ENCODE measurements at places on chromosomes 11 and 22.

DNA sequence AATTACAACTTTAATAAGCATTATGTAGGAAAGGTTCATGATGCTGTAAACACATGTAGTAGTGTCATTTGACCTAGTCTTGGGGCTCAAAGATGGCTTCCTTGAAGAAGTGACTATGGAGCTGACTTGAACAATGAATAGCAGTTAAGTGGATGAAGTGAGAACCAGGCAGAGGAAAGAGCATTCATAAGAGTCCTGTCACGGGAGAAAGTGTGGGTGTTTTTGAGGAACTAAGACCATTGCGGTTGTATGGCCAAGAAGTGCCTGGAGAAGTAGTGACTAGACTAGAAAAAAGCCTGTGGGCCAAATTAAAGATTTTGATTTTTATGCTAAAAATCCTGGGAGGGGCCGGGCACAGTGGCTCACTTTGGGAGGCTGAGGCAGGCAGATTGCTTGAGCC is 7.2 kb upstream of the IL18BP start:
- no peak for DNase-seq

DNA sequence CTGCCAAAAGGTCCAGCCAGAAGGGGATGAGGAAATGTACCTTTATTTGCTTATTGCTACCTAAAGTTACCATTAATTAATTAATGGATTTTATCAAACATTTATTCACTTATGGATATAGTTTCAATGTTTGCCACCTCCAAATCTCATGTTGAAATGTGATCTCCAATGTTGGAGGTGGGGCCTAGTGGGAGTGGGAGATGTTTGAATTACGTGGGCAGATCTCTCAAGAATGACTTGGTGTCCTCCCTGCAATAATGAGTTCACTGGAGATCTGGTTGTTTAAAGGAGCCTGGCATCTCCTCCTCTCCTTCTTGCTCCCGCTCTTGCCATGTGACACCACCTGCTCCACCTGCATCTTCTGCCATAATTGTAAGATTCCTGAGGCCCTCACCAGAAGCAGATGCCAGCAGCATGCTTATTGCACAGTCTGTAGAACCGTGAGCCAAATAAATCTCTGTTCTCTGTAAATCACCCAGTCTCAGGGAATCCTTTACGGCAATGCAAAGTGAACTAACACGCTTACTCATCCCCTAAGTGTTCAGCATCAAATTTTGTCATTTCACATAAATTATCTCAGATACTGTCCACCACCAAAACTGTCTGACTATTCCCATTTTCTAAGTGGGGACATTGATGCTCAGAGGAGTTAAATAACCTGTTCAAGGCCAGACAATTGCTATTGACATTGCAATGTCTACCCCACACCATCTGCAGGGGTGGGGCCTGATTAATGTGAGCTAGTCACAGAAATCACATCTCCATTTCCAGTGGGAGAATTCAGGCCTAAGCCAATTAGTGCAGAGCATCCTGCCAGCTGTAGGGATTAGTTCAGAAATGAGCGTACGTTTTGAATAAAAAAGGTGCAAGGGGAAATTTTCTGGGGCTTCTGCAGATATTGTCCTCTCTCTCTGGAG is 51.6 kb upstream of the SYN3 start:
- no peak for DNase-seq

DNA sequence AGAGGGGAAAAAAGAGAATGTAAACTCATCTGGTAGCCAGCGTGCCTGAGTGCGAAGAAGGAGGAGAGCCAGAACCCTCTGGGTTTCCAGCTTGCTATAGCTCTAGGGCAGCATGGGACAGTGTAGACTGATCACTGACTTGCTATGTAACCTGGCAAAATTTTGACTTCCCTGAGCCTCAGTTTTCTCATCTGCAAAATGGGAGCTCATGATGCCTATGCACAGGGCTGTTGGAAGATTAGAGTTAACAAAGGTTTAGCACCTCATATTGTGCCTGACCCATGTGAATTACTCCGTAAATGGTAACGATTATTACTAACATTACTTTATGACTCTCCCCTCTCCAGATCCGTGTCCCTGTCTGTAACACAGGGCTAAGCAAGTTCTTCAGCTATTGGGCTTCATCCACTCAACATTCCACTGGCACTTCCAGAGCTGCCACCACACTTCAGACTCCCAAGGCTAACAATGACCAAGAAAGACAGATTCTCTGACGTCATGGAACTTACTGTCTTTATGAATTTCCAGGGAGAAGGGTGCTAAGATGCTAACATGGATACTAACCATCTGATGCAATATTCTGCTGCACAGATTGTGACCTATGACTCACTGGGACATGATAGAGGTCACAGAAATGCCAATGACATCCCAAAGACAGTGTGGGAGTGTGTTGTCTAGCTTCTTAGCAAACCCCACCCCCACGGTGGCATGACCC is 195.2 kb downstream of the TRIM29 start:
- no peak for DNase-seq

GRCh38 chr22:46661221-46661851 is 41.1 kb downstream of the GRAMD4 start:
- no peak for DNase-seq

DNA sequence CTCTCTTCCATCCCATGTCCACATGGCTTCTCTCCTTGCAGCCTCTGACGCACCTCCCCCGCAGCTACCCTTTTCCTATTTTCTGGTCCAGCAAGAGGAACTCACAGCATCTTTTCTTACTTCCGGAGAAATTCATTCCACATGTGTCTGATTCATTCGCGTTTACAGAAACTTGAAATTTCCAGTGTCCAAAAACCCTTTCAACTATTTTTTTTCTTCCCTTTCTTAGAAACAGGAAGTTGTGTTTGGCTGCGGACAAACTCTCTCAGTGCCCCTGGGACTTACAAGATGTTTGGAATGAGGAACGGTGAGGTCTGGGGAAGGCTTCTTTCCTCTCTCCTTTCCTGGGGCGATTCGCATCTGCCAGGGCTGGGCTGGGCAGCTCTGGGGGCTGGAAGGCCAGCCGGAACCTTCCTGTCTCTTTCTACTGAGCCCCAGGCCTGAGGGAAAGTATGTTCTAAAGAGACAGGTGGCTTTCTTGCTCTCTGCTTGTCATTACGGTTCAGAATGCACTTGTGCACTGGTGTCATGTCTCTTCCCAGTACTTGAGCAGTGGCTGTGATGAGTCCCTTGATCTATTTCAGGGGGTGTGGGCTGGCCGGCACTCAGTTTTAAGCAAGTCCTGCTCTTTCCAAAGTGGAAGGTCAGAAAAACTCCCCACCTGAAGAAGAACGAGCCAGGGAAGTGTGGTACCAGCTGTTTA is 27.5 kb downstream of the ADAMTS8 start:
- DNase-seq, result no peak

Data from H1 (cell line).